ENCODE measurements at places on chromosomes 11 and 22. TPM values are rescaled to one million over a fixed set of nuclear protein-coding genes. Genes with fewer than 3 reads are reported as not detected.

DNA sequence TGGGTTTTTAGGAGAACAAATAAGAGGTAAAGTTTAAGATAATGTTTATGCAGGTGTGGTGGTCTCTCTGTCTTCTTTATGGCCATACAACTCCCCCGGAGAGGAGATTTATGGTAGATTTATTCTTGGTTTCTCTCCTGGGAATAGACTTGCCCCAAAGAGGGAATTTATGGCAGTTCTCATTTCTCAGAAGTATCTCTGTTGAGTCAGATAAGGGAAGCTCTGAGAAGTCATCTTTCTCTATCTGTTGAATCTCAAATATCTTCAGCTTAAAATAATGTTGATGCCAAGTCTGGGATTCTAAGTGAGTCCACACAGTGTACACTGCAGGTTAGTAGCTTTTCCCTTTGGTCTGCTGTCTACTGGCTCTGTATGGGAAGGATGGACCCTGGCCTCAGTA lies 276.4 kb upstream of the PLET1 start:
- no peak for DNase-seq

DNA sequence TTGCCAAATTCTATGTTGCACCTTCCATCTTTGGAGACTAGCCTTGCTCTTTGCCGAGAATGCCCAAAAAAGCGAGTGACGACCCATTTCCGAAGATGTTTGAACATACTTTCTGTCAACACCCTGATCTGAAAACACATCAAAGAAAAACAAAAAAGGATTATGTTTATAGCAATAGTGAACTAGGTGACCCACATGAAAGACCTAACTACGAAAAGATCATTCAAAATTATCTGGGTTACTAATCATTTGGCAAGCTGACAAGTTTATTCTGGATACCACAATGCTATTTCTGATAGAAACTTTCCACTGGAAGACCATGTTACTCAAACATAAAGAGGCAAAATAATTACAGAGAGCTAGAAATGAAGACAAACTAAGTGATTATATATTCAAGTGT lies 27.0 kb downstream of the KCNJ1 start:
- no peak for DNase-seq

- DNase-seq: no peak
Observed at GRCh38 chr11:73380897-73381410, 4.8 kb downstream of the RELT start.

DNA sequence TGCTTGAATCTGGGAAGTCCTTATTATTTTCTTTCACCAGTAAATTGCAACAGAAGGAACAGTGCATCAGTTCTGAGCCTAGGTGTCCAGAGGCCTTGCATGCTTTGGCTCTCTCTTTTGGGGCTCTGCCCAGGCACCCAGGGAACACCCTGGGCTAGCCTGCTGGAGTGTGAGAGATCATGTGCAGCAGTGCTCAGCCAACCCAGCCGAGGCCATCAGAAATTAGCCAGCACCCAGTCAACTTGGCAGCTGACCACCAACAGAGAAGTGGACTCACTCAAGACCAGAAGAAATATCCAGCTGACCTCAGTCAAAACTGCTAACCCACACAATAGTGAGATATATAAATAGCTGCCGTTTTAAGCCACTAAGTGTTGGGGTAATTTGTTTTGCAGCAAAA lies 11.2 kb upstream of the P4HA3 start:
- no peak for DNase-seq

DNA sequence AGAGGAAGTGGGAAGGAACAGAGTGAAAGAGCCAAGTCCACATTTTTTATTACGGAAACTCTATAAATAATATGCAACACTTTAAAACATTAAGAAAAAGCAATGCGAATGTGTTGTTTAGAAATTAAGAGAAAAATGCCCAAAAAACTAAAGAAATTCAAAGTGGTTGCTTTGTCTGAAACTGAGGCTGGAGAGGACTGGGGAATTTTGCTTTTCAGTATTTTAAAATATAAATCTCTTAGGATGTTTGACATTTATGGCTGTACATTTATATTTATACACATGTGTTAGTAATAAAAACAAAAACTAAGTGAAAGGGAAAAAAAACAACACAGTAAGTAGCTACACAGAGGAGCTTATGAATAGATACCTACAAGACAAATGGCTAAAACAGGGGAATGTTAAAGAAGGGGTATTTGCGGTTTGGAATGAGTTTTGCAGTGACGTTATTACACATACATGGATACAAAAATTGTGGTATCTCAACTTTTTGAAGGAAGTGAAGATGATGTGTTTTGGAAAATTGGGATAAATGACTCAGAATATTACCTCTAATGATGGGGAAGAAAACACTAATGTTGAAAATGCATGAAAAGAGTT lies 97.0 kb upstream of the DRD2 start:
- no peak for DNase-seq

GRCh38 chr11:128339792-128340191 lies 247.6 kb downstream of the ETS1 start:
- no peak for DNase-seq

DNA sequence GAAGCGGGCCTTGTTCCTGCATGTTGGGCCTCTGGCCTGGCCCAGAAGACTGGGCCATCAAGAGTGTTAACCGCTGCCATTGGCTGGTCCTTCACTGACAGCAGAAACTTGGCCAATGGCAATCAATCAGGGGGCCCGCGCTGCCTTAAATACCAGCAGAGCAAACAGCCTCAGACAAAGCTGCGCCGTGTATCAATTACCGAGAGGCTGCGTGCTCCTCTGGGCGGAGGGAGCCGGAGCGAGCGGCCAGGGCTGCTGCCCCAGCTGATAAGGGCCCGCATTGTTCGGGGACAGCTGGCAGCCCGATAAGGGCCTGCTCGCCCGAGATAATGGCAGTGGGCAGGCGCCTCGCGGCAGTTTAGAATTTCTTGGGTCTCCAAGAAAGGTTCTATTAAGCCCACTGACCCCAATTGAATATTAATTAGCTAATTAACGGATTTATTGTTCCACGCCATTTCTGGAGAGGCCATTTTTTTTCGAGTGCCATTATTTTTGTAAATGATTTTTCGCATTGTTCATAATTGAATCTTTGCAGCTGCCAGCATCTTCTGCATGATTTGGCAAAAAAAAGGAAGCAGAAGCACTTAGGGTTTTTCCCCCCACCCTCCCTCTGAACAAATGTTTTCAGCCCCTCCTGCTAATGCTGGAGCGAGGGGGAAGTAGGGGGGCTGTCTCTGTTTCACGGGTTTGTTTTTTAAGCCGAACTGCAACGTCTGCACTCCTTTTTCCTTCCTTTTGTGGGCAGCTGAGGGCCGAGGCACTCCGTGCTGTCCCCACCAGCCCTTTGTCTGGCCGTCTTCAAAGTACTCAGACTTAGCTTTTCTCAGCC lies 37.6 kb upstream of the RIC3 start:
- no peak for DNase-seq

DNA sequence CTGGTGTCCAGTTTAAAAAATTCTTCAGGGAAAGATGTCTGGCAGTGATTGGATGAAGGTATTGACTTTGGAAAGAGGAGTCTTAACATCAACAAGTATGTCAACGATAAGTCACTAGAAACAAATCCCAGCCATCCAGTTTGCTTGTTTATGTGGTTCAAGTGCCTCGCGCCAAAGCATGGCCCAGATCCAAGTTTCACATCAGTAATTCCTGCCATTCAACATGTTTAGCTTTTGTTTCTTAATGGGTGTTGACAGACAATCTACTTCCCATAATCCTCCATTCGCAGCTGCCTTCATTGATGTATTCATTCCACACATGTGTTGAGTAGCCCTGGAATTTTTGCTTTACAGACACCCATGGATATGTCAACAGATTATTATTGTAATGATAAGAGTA lies 77.8 kb downstream of the UBASH3B start:
- no peak for DNase-seq

DNA sequence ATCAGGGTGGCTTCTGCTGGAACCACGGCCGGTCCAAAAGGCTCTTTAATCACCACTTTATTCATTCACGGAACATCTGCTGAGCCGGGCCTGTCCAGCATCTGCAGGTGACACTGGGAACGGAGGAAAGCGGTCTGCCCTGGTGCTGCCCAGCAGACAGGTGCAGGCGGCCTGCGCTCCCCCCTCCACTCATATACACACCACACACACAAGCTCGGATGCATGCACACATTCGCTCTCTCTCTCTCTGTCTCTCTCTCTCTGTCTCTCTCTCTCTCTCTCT lies 736.9 kb downstream of the BRD1 start:
- no peak for DNase-seq

DNA sequence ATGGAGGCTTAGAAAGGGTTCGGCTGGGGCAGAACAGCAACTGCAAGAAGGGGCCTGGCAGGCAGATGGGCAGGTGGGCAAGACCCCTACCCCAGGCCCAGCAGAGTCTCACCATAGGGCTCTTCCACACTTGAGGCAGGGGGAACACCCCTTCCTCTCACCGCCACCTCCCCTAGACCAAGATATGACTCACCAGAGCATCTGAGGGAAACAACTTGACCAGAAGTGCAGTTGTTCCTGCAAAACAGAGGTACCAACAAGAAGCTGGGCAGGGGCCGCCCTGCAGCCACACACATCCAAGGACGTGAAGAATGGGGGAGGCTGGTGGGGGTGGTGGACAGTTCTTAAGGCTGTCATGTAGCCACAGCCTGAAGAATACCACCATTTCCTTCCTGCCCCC lies 10.9 kb downstream of the TMPRSS5 start:
- DNase-seq: no peak

- peak; percentile 62 for DNase-seq
Observed at GRCh38 chr11:57303990-57304579, 20.7 kb downstream of the TNKS1BP1 start.

DNA sequence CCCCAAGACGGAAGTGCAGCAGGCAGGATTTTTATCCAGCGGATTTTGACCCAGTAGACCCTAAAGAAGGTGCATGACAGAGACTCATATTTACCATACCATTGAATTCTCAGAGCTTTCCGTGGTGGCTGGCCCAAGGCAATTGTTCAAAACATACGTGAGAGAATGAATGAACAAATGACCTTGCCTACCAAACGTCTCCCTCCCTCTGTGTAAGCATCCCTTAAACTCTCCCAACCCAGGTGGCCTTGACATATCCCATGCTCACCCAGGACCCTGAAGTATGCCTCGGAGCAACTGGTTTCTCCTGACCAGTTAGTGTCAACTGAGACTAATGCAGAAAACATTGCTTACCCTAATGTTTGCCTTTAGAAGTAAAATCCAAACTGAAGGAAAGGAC lies 154.9 kb downstream of the TEAD1 start:
- no peak for DNase-seq

DNA sequence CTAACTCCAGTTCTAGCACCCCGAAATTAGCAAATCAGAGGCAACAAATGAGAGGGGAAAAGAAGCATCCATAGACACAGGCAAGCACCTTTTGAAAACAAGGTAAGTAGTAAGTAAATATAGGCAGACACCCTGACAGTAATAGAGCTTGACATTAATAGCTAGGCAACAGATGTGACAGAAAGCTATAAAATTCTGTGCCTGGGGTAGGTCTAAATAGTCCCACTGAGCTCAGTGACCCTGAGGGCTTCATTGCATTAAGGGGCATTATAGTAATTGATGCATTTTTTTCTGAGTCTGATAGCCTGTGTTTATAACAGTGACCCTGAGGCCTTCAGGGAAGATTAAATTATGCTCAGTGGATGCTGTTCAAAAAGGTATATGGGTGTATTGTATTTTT lies 197.1 kb downstream of the HIPK3 start:
- no peak for DNase-seq

- no peak for DNase-seq
Observed at GRCh38 chr11:25793637-25794036, 538.3 kb upstream of the ANO3 start.

GRCh38 chr11:72577271-72577721 lies 96.9 kb downstream of the PDE2A start:
- no peak for DNase-seq

GRCh38 chr11:66317322-66317722 lies 478 bp upstream of the CD248 start:
- DNase-seq: no peak

GRCh38 chr11:110928391-110928790 lies 216.2 kb upstream of the ARHGAP20 start:
- no peak for DNase-seq

DNA sequence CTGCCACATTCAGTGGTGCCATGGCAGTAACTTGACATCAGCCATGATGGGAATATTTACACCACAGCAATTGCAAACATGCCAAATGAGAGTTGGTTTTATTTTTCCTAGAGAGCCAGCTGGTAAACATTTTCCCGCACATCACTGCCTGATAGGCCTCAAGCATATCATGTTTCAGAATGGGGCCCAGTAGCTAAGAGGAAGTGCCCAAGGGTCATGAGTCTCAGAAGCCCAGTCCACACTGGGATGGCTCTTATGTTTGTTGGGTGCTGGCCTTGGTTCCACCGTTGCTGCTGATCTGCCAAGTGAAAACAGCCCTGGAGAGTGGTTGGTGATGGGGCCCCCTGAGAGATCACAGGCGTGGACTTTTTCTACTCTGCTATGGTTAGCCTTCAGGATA lies 64.3 kb upstream of the NAV2 start:
- no peak for DNase-seq

DNA sequence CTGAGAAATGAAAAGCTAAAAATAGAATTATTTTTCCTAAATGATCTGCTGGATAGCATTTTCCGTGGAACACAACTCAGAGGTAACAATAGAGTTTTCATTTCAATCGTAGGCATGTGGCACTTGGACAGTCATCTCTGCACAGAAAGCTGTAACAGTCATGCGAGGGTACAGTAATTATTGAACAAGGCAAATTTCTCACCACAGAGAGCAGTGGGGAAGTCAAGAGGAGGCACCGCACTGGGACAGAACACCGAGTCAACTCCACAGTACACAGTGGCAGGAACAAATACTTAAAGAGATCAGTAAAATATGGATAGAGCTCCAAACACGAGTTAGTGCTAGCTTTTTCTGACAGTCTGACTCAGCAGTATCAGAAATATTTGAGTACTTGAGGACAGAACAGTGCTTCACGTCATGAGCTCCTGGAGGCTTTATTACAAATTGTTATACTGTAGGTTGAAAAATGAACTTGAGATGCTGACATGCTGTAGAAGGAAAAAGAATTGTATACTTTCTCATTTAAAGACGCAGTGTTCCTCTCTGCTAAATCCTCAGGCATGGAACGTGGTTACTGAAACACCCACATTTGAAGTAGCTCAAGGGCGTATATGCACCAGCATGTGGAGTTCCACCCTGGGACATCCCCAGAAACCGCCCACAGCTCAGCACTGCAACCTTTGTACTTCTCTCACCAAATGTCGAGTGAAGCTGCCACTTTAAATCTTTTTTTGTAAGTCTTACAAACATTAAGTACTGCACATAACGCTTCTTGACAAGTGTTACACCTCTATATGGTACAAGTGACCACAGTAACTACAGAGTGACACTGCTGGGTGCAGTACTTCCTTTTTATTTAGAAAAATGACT lies 27.4 kb upstream of the YPEL1 start:
- peak; percentile 29 for DNase-seq

- peak; percentile 75 for DNase-seq
Observed at GRCh38 chr11:122085264-122085663, 30.8 kb downstream of the BLID start.

- DNase-seq: peak; percentile 95
Observed at GRCh38 chr11:26960281-26960680, 33.6 kb upstream of the FIBIN start.

YPEL4 gene
- 0.05 TPM for polyA plus RNA-seq

SOX6 gene
- 0.97 TPM for polyA plus RNA-seq

ANKK1 gene
- polyA plus RNA-seq: 2.5 TPM

OR8D1 gene
- polyA plus RNA-seq: not detected
